ENCODE measurements at places on chromosomes 4 and X.

GRCh38 chrX:154695911-154696675, 42.7 kb upstream of the CTAG2 start:
- H3K36me3 ChIP-seq = peaks cover 43% of the 10 kb centered on the region
- no peak for DNase-seq
- no peak overlapping the region for H3K27ac ChIP-seq
- peaks cover 11% of the 10 kb centered on the region for H3K4me1 ChIP-seq
- no peak overlapping the region for H3K4me3 ChIP-seq
- no peaks in the 10 kb centered on the region for H3K27me3 ChIP-seq

DNA sequence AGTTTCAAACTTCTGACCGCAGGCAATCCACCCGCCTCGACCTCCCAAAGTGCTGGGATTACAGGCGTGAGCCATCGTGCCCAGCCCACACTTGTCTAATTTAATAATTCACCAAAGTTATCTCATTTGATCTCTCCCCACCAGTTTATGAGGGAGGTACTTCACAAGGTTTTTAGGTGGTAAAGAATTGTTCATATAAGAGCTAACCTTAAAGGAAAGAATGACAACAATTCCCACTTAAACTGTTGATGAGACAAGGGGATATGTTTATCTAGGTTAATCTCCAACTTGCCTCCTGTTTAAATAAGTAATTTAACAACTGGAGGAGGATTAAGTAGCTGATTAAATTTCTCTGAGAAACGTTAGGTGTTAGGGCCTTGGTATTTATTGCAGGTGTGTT, 117.6 kb upstream of the CBLL2 start:
- no peaks in the 10 kb centered on the region for H3K36me3 ChIP-seq
- DNase-seq = no peak
- no peak overlapping the region for H3K4me3 ChIP-seq
- H3K27me3 ChIP-seq = no peaks in the 10 kb centered on the region
- no peaks in the 10 kb centered on the region for H3K4me1 ChIP-seq

GRCh38 chr4:41613821-41614220, 75.9 kb downstream of the LIMCH1 start:
- no peaks in the 10 kb centered on the region for H3K36me3 ChIP-seq
- DNase-seq = no peak
- H3K4me1 ChIP-seq = no peaks in the 10 kb centered on the region
- H3K27ac ChIP-seq = no peak overlapping the region
- H3K4me3 ChIP-seq = no peak overlapping the region

- no peak overlapping the region for H3K4me3 ChIP-seq
- no peaks in the 10 kb centered on the region for H3K4me1 ChIP-seq
Observed at GRCh38 chr4:165096776-165097175, 15.9 kb downstream of the TMEM192 start.

DNA sequence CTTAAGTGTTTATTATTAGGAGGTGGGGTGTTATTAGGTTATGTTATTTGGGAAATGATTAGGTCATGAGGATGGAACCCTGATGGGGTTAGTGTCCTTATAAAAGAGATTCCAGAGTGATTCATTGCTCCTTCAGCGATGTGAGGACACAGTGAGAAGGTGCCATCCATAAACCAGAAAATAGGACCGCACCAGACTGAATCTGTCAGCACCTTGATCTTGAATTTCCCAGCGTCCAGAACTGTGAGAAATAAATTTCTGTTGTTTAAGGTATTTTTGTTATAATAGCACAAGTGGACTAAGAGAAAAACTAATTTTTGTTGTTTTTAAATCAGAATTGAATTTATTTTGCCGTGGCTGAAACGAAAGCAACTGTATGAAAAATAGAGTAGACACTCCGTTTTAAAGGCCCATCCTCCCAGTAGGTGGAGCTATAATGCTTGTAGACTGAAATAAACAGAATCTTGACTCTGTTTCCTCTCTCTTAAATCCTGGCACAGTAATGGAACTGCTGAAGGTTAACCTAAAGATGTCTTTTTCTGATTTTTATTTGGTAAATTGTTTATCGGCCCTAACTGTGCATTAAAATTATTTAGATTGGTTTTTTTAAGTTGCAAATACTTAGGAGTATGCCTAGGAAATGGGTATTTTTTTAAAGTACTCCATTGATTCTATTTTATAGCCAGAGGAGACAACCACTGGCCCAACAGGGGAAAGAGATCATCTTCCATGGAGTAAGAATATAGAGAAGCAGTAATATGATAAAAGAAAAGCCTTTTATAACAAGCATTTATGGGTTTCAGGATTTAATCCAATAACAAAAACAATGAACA, 133.2 kb upstream of the ADAMTS3 start:
- DNase-seq = no peak
- H3K36me3 ChIP-seq = no peaks in the 10 kb centered on the region
- no peaks in the 10 kb centered on the region for H3K27me3 ChIP-seq
- peak overlapping the region; percentile 45 for H3K4me3 ChIP-seq
- H3K27ac ChIP-seq = peak overlapping the region; percentile 25
- no peaks in the 10 kb centered on the region for H3K4me1 ChIP-seq

DNA sequence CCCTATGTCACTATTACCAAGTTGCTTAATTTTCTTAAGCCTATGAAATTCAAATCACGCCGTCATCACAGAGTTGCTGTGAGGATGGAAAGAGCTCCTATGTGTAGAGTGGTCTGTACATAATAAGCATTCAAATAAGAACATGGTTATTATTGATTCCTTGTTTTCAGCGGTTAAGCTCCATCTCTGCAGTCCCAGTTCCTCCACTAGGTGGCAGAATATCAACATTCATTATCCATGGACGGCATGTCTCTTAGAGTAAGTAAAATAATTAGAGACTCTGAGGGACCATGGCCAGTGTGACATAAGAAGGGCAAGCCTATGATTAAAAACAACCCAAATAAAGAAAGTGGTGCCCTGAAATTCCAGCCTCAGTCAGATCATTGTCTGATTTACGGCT, 132.5 kb upstream of the NHS start:
- no peaks in the 10 kb centered on the region for H3K4me1 ChIP-seq
- H3K27ac ChIP-seq = no peak overlapping the region
- H3K27me3 ChIP-seq = peaks cover under 1% of the 10 kb centered on the region
- no peak for DNase-seq

DNA sequence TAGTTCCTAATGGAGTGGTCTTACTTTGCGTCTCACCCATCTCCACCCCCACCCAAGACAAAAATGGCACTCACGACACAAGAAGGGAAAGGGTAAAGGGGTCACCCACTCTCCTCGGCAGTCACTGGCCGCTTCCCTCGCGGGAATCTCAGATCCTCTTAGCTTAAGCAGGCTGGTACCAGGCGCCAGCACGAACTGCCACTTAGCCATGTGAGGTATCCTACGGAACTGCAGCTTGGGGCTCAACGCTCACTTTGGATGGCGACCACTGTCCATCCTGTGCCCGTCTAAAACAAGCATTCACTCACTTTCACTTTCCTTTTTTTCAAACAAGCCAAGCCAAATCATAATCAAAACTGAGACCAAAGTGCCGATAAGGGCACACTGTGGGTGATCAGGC, 14.6 kb upstream of the MAGIX start:
- no peaks in the 10 kb centered on the region for H3K36me3 ChIP-seq
- no peak for DNase-seq
- H3K27ac ChIP-seq = no peak overlapping the region
- no peaks in the 10 kb centered on the region for H3K27me3 ChIP-seq
- no peak overlapping the region for H3K4me3 ChIP-seq

- H3K36me3 ChIP-seq = no peaks in the 10 kb centered on the region
- no peaks in the 10 kb centered on the region for H3K27me3 ChIP-seq
- DNase-seq = no peak
- H3K27ac ChIP-seq = no peak overlapping the region
- no peak overlapping the region for H3K4me3 ChIP-seq
Observed at GRCh38 chr4:176584031-176584606, 208.6 kb downstream of the VEGFC start.

DNA sequence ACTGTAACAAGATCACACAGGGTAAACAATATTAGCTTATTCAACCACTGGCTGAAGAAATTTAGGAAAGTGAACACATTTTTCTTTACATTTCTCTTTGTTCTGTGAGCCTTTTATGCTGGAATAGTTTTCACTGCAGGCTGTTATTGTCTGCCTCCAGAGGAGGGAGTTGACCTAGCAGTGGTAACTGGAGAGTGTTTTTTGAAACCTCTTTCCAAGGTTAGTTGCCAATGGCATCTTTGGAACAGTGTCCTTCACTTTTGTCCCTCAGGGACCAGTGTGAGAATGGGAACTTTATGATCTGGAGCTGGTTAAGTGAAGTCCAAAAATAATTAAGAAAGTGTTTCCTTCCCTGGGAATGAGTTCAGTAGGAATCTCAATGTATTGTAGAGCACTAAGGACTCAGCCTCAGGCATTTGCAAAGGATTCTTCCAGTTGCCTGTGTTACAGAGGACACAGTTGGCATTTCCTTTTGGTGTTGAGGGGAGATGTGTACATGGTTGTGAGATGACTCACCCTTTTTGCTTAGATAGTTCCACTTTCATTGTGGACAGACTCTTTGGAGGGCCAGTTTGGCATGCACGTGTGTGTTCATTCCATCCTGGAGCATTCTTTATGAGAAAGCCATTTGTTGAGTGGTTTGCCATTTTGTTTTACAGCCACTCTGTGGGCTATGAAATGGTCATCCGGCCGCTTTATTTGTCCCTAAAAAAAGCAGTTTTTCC, 61.3 kb downstream of the AR start:
- no peaks in the 10 kb centered on the region for H3K27me3 ChIP-seq
- no peaks in the 10 kb centered on the region for H3K4me1 ChIP-seq
- H3K4me3 ChIP-seq = no peak overlapping the region
- no peaks in the 10 kb centered on the region for H3K36me3 ChIP-seq
- no peak for DNase-seq
- no peak overlapping the region for H3K27ac ChIP-seq

DNA sequence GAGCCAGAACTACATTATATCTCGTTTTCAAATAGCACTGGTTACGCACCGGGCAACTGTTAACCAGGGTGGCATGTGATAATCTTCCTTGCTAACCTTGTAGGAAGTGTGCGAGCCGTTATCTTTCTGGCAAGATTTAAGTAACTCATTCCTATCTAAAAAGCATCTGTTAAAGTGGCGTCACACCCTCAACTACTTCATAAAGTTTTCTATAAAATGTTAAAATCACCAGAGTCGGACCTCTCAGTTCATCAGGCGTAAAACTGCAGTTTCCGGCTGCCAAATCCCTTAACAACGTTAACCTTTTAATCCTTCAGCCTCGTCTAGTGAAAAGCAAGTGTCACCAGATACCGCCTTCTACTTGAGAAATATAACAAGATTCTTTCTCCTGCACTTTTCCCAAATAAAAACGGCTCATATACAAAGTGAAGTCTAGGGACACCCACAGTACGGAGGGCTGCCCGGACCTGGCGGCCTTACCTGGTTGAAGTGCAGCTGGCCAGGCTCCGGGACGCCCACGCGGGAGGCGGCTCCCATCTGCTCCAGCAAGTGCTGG, 1.2 kb downstream of the SLC39A8 start:
- H3K36me3 ChIP-seq = peaks cover 16% of the 10 kb centered on the region
- H3K27me3 ChIP-seq = no peaks in the 10 kb centered on the region
- peak overlapping the region; percentile 87 for H3K4me3 ChIP-seq
- H3K4me1 ChIP-seq = peaks cover 31% of the 10 kb centered on the region

- no peaks in the 10 kb centered on the region for H3K27me3 ChIP-seq
- DNase-seq = no peak
- H3K4me3 ChIP-seq = no peak overlapping the region
Observed at GRCh38 chrX:24069877-24070276, 15.1 kb downstream of the EIF2S3 start.

DNA sequence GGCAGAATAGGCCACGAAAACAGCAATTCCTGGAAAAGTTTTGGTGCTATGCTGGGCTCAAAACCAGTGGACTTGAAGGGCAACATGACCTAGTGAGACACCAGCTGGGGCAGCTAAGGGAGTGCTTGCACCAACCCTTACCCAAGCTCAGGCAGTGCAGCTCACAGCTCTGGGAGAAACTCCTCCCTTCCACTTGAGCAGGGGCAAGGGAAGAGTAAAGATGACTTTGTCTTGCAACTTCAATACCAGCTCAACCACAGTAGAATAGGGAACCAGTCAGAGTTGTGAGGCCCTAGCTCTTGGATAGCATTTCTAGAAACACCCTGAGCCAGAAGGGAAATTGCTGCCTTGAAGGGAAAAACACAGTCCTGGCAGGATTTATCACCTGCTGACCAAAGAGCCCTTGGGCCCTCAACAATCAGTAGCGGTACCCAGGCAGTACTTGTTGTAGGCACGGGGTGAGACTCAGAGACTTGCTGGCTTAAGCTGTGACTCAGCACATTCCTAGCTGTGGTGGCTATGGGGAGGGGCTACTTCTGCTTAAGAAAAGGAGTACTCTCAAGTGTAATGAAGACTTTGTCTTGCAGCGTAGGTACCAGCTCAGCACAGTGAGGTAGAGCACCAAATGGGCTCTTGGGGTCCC, 19.7 kb upstream of the ABCG2 start:
- no peaks in the 10 kb centered on the region for H3K4me1 ChIP-seq
- no peaks in the 10 kb centered on the region for H3K36me3 ChIP-seq
- DNase-seq = no peak
- H3K27ac ChIP-seq = no peak overlapping the region
- peaks cover 72% of the 10 kb centered on the region for H3K27me3 ChIP-seq

- H3K36me3 ChIP-seq = peaks cover 35% of the 10 kb centered on the region
- H3K27me3 ChIP-seq = no peaks in the 10 kb centered on the region
- H3K4me3 ChIP-seq = no peak overlapping the region
- no peak for DNase-seq
- peaks cover 23% of the 10 kb centered on the region for H3K4me1 ChIP-seq
- H3K27ac ChIP-seq = no peak overlapping the region
Observed at GRCh38 chrX:155235891-155236290, 19.6 kb downstream of the VBP1 start.

DNA sequence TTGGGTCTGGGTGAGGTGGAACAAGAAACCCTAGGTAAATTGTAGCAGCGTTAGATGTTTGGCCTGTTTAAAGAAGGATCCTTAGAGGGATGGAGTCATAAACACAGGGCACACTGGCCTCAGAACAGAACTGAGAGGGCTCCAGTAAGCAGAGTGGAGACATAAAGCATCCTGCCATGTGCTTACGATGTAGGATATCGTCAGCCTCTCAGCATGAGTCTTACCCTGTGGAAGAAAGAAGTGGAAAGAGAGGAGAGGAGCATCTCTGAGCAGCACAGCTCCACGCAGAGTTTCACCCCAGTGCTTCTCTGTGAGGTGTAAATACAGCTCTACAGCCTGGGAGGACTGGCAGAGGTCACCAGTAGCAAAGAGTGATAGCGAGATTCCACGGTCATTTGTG, 27.8 kb upstream of the SORBS2 start:
- H3K4me3 ChIP-seq = no peak overlapping the region
- H3K27me3 ChIP-seq = peaks cover 14% of the 10 kb centered on the region
- H3K36me3 ChIP-seq = no peaks in the 10 kb centered on the region
- no peak for DNase-seq

- H3K27ac ChIP-seq = peak overlapping the region; percentile 62
- peak overlapping the region; percentile 18 for H3K4me3 ChIP-seq
- peaks cover 5% of the 10 kb centered on the region for H3K4me1 ChIP-seq
- DNase-seq = peak; percentile 42
Observed at GRCh38 chrX:149527705-149528104, 13.1 kb upstream of the EOLA1 start.
